T-helper 17 cell (primary cell): ENCODE measurements at places on chromosomes 6 and 20. TPM values are rescaled to one million over a fixed set of nuclear protein-coding genes. Genes with fewer than 3 reads are reported as not detected.

Gene GCLC
- total RNA-seq: 20.7 TPM

Gene EYS
- total RNA-seq: not detected

Gene UNC5CL
- total RNA-seq: 4.9 TPM

Gene HLA-DQB2
- total RNA-seq: 8.3 TPM

- no peak for DNase-seq
Observed at GRCh38 chr6:35049900-35050756, 91.0 kb downstream of the TCP11 start.

- DNase-seq: no peak
Observed at GRCh38 chr6:120569714-120570113, 764.6 kb downstream of the TBC1D32 start.

DNA sequence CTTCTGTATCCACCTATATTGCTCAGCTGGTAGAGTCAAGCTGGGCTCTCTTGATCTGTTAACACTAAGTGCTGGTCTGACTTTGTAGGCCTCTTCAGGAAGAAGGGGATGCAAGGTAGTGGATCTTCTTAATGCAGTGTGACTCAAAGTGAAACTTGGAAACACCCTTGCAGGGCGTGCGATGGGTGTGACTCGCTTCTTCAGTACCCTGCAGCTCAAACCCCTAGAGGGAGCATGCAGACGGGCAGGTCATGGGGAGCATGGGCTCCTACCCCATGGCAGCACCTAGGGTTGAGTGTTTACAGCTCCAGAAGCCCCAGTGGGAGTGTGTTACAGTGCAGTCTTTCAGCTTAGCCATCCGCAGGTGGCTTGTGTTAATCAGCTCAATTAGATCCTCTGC lies 757 bp upstream of the SAMD3 start:
- no peak for DNase-seq

Gene NMBR
- not detected for total RNA-seq

GRCh38 chr6:105591053-105591452 lies 188.2 kb upstream of the PREP start:
- DNase-seq: no peak

Gene TREML1
- total RNA-seq: 68.6 TPM
